ENCODE measurements at places on chromosomes 2 and 18. TPM values are rescaled to one million over a fixed set of nuclear protein-coding genes. Genes with fewer than 3 reads are reported as not detected.

- DNase-seq: no peak
Observed at GRCh38 chr18:25061395-25061794, 290.6 kb downstream of the ZNF521 start.

GRCh38 chr2:46314065-46314835 is 17.0 kb downstream of the EPAS1 start:
- no peak for DNase-seq

- DNase-seq: no peak
Observed at GRCh38 chr2:228245601-228246000, 64.1 kb upstream of the SPHKAP start.

GRCh38 chr2:63876311-63876710 is 34.6 kb downstream of the UGP2 start:
- no peak for DNase-seq

DNA sequence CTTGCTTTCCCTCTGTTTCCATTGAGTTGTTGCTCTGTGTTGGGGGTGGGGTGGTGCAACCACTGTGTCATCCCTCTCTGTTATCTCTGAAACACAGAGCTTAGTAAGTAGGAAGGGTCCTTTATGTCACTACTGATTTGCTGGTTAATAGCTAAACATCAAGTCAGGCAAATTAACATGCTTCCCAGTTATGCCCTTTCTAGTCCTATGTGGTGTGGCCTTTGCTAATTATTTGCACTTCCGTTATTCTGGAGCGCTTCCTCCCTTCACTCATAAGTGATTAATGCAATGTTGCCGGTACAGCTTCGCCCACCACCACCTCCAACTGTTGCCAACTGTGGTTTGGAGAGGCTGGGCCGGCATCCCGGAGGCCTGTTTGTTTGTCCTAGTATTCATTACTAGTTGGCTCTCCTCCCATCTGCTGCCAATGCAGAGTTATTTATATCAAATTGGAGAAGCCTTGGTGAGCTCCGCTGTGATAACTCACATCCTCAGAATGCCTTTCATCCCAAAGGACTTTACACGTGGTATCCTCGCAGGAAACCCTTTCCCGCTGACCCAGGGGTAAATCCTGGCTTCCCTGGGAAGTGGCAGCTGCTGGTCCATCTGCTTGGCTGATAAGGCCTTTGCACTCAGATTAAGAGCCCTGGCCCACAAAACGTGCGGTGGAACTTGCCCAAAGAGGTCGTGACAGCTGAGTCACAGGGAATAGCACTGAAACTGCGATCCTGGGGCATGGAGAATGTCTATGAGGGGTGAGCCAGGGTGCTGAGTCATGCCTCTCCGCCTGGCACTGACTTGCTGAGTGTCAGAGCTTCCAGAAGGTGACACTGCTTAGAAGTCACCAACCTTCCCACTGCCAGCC is 72.0 kb upstream of the ZCCHC2 start:
- peak; percentile 75 for DNase-seq

MROH2A gene
- not detected for total RNA-seq

SERPINB8 gene
- total RNA-seq: 27.2 TPM

NABP1 gene
- 73.8 TPM for total RNA-seq

CDH2 gene
- 47.2 TPM for total RNA-seq

RAB17 gene
- total RNA-seq: 0.28 TPM

IL1R2 gene
- total RNA-seq: not detected

MOCOS gene
- total RNA-seq: 0.34 TPM
